COLO829 (cell line): ENCODE measurements at places on chromosomes 4 and X.

DNA sequence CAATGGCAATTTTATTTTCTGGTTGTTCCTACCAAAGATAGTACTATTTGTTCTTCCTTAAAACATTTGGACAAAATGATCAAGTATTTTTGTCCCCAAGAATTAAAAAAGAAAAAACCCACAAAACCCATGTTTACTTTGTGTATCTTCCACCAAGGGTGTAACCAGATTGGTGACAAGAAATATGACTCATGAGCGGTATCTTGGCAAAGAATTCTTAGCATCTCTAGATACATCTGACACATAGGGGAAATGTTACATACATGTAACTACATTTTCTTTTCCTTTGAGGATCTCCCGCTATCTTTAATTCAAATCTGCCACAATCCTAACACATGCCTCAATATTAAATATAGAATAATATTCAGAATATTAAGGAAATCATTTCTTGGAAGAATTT, 78.7 kb downstream of the WDFY3 start:
- DNase-seq = no peak

GRCh38 chr4:184355111-184355604, 119.2 kb downstream of the IRF2 start:
- peak; percentile 85 for DNase-seq

DNA sequence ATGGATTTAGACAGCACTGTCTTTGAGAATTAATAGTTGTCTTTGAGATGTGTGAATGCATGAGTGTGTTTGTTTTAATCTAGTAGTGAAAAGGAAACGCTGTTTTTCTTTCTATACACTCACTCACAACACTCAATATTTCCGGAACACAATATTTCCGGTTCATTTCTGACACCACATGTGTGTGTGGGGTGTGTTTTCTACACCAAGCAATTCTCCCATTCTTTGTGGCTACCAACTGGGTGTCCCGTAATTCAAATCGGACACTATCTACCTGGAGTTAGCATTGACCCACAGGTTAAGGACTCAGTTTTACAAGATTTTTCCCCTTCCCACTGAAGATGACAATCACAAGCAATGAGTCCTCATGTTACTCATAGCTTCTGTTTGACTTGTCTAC, 113.9 kb downstream of the SNCA start:
- DNase-seq = no peak

- DNase-seq = no peak
Measured at GRCh38 chr4:90162566-90162965, 35.4 kb downstream of the CCSER1 start.

GRCh38 chrX:15404401-15405096, 20.3 kb upstream of the VEGFD start:
- DNase-seq = no peak

GRCh38 chr4:8332891-8333331, 63.4 kb downstream of the HTRA3 start:
- no peak for DNase-seq

DNA sequence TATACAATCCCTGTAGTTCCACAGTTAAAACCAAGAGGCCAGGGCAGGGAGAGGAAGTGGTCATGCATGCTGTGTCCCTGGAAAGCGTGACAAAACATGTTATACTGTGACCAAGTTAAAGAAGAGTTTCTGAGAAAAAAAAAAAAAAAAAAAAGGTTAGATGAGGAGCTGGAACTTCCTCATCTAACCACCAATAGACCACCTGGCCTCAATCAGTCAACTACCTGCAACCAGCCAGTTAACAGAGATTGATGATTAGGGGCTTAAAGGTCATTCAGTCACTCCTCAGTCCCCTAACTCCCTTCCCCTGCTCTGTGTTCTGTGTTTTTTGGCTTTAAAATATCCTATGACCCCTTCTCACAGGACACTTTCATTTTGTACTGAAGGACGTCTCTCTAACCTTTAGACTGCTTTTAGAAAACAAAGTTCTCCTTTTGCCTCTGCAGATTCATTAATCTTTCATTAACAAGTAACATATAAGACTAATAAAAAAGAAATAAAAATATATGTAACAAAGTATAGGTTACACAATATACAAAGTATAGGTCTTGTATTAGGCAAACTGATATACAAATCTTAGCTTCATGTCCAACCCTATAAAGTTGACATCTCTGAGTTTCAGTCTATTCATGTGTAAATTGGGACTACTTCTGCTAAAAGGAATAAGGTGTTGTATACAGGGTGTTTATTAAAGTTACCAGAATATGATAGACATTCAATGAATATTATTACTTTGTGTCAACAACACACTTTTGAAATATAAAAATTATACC, 179.1 kb upstream of the NDST4 start:
- no peak for DNase-seq

- no peak for DNase-seq
Measured at GRCh38 chr4:54390670-54391069, 161.6 kb downstream of the PDGFRA start.

- DNase-seq = no peak
Measured at GRCh38 chr4:23333556-23333945, 556.3 kb downstream of the PPARGC1A start.

GRCh38 chr4:185384930-185385331, 10.8 kb downstream of the LRP2BP start:
- no peak for DNase-seq

GRCh38 chrX:40009890-40010289, 87.9 kb downstream of the BCOR start:
- DNase-seq = no peak

GRCh38 chrX:12919051-12919450, 12.6 kb downstream of the TLR8 start:
- DNase-seq = no peak

DNA sequence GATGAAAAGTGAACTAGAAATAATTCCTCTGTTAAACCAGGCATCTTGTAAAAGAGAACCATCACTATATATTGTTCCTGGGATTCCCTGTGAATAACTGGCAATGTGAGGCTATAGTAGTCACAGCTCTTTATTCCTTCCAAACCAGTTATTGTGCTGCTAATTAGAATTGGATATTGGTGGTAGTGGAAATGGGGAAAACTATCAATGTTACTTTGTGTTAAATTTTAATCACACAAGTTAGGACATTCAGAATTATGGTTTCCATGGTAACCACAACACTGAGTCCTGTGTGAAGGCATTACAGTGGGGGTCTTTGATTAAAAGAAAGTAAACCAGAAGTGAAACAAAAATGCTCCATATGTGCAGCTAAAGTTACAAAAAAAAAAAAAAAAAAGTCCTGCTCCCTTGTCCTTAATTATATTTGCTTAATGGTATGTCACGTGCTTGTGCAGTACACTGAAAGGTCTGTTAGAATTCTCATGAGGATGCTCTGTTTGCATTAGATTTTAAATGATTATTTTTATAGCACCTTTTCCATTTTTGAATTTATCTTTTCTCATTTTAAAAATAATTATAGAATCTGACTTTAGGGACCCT, 200.4 kb downstream of the ADGRL3 start:
- DNase-seq = peak; percentile 58

- no peak for DNase-seq
Measured at GRCh38 chrX:107753187-107753586, 22.4 kb downstream of the TSC22D3 start.

GRCh38 chr4:2745981-2746806, 9.9 kb downstream of the TNIP2 start:
- DNase-seq = peak; percentile 4

DNA sequence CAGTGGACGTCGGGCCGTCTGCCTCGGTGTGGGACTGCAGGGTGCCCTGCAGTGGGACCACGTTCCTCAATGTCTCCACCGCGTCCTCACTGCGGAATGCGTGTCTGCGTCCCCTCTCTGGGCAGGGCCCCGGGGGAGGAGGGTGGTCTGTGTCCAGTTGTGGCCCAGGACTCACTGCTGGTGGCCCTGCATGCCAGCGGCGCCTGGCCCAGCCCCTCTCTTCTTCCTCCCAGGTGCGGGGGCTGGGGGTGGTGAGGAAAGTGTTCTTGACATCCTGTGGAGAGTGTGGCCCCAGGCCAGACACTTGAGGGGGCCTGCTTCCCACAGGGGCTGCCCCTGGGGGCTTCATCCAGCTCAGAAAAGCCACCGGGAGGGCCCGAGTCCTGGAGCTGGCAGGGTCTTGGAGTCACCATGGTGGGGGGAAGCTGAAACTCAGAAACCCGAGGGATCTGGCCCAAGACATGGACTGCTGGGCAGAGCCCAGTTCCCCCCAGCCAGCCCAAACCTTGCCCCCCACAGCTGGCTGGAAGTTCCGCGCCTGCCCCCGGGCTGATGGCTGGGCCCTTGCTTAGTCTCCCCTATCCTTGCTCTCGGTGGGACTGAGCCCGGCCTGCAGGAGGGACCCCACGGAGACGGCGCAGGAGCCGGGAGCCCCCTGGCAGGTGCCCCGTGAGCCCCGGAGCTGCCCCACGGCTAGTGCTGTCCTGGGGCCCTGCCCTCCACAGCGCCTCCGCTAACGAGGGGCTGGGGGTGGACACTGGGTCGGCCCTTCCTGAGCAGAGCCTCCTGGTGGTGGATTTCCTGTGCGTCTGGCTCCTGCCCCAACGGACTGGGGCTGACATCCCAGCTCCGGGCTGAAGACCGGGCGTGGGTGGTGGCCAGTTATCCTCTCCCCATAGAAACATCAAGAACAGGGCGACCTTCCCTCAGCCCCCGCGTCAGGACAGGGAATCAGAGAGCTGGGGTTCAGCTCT, 2.9 kb downstream of the DOK7 start:
- DNase-seq = no peak

DNA sequence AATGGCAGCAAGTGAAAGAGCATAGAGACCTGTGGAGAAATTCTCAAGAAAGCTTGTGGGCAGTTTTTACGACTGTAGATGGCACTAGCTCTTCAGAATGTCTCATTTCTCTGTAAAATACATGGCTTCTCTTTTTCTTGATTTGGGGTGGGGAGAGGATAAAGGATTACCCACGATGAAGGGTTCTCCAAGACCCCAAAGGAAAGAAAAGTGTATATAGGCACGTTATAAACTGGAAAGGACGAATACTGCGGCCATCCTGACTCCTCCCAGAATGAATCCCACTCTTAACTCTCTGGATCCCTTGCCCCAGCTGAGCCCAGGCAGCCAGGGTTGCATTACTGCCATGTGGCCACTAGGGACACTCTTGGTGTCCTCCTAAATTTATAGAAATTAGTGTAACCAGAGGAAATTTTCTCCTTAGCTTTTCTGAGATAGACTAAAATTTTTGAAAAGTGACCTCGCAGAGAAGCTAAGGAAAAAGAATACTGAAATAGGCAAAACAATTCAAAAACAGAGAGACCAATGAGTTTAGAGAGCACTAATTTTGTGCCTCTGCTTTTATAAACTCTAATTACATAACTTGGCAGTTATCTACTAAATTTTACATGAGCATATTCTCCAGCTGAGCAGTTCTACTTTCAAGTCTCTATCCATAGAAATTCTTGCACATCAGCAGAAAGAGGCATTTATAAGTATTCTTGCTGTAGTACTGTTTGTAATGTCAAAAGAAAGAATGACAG, 37.8 kb upstream of the PCDH19 start:
- peak; percentile 41 for DNase-seq

DNA sequence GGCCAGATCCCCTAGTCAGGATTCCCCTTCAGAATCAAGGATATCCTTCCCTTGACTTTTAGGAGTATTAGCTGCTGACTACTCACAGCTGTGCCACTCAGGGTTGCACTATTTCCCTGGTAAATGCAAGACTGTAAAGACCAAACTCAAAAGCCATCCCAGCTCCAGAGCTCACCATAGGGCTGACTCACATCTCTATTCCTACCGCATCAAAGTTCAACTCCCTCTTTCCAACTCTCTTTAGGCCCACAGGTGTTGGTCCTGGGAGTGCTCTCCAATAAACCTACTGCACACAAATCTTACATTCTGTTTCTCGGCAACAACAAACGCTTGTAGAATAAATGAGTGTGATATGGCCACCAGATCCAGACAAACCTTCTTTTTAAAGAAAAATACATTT, 109.6 kb downstream of the PPP3CA start:
- no peak for DNase-seq

DNA sequence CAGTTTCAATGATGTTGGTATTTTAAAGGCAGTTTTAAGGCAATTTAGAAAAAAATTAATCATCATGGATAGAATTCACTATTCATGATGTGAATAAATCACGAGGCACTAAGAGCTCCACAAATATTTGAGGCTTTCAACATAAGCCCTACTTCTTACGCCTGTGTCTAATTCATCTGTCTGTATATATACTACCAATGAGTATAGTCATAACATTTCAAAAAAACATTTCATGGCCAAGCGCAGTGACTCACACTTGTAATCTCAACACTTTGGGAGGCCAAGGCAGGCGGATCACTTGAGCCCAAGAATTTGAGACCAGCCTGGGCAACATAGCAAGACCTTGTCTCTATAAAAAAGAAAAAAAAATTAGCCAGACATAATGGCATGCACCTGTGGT, 56.5 kb downstream of the FBXL5 start:
- no peak for DNase-seq

- no peak for DNase-seq
Measured at GRCh38 chr4:72186714-72187113, 154.9 kb downstream of the NPFFR2 start.

- no peak for DNase-seq
Measured at GRCh38 chr4:182576601-182577289, 333.5 kb downstream of the TENM3 start.

DNA sequence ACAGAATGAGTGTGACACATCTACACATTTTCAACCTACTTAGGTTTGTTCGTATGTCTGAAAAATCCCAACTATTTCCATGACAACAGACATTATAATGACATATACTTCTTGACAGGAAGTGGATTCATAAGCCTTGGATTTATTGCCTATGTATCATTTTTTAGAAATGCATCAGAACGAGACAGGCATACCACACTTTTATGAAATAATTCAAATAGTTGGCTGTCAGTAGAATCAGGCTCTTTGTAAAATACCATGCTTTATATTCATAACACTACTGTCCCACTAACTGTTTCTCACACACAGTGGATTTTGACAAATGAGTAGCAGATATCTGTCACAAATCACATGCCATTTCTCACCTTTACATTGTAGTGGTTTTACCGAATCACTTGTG, 173.2 kb downstream of the BEND2 start:
- DNase-seq = no peak

- DNase-seq = no peak
Measured at GRCh38 chrX:1094566-1095333, 117.7 kb downstream of the CRLF2 start.

- DNase-seq = no peak
Measured at GRCh38 chr4:93876754-93877153, 48.2 kb downstream of the ATOH1 start.

DNA sequence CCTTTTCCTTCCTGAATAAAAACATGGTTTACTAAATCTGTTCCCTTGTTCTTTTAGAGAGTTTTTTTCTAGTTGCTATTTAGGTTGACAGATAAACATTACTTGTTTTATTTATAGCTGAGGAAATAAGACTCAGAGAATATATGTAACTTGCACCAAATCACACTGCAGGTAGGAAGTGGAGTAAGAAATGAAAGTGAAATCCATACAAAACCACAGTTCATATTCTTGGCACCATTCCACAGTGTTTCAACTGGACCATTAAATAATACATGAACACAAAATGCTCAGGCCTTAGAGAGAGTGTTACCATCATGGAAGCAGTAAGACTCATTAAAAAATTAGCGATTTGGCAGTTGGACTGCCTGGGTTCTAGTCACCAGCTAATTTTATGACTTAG, 326.9 kb upstream of the SLIT2 start:
- no peak for DNase-seq
